ENCODE measurements at places on chromosomes 16 and 17. TPM values are rescaled to one million over a fixed set of nuclear protein-coding genes. Genes with fewer than 3 reads are reported as not detected.

LRRC75A gene
- total RNA-seq = 1.5 TPM

PTX4 gene
- not detected for total RNA-seq

IL21R gene
- 34.8 TPM for total RNA-seq

CCL17 gene
- total RNA-seq = not detected

CDH1 gene
- total RNA-seq = 0.31 TPM

C16orf90 gene
- total RNA-seq = not detected

CMTM1 gene
- total RNA-seq = 1.1 TPM

CNTROB gene
- total RNA-seq = 20.6 TPM

PSME3 gene
- 62.5 TPM for total RNA-seq

ELMO3 gene
- total RNA-seq = 2.3 TPM

CLDN7 gene
- 1.1 TPM for total RNA-seq

CPHXL2 gene
- not detected for total RNA-seq

ZP2 gene
- total RNA-seq = not detected

KRT222 gene
- not detected for total RNA-seq

CSH2 gene
- total RNA-seq = not detected
